ENCODE measurements at places on chromosomes 7 and 10.
A peak's percentile ranks its signal among the peaks of the same experiment; 100 is the strongest.

- no peak for DNase-seq
Observed at GRCh38 chr10:123878666-123879303, 12.8 kb downstream of the CPXM2 start.

GRCh38 chr10:25682203-25682851, 251.7 kb upstream of the MYO3A start:
- no peak for DNase-seq

DNA sequence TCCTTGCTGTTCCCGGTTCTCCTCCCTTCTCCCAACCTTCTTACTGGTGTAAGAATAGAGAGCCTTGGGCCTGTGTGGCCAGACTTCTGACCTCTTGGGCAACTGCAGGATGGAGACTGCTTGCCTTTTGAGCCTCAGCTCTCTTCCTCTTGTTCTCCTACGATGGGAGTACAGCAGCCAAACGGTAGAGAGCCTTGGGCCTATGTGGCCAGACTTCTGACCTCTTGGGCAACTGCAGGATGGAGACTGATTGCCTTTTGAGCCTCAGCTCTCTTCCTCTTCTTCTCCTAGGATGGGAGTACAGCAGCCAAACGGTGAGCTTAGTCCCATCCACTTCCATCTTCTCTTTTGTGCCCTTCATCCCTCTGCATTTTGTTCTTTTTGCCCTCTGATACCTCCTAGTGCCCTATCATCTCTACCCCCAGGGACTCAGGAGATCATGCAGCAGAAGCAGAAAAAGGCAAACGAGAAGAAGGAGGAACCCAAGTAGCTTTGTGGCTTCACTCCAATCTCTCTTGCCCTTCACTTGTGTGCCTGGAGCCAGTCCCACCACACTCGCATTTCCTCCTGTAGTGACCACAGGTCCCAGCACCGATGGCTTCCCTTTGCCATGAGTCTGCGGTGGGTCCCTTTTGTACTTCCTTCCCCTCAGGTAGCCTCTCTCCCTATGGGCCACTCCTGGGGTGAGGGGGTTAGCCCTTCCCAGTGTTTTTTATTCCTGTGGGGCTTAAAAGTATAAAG, 15.3 kb downstream of the SLC25A13 start:
- no peak for DNase-seq

GRCh38 chr7:116674508-116675173, 2.6 kb downstream of the MET start:
- no peak for DNase-seq

DNA sequence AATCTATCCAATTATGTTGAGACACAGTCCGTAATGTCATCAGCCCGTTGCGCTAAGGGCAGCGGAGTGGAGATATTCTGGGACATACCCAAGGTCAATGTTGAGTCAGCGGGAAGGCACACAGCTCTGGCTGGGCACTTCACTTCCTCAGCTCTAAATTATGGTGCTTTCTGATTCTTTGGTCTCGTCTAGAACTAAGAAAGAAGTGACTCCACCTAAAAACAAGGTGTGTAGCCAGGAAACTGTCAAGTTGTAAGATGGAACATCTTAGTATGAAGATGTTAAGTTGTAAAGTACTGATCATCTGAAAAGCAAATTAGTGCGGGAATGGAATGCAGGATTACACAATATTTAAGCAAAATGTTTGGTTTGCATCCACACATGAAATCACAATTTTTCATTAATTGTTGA, 43.1 kb downstream of the BAIAP2L1 start:
- DNase-seq = peak; percentile 10

- no peak for DNase-seq
Observed at GRCh38 chr10:64786989-64787388, 1265.8 kb downstream of the REEP3 start.

- DNase-seq = no peak
Observed at GRCh38 chr7:16815001-16815400, 10.2 kb upstream of the AGR2 start.

DNA sequence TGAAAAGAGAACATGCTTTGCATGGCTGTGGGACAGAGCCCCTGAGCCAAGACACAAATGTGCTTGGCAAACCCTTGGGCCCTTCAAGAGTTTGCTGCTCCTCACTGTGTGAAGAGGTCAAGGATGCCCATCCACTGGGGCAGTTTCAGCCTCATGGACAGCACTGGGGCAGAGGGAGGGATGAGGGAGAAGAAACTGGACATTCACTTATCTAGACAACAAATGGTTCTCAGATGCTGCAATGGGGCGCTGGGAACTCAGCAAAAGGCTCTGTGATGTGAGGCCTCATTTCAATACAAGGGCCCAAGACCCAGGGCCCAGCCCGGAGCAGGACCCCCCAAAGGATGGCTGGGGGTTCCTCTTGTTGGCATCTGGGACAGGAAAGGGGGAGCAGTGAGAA, 49.1 kb downstream of the EBF3 start:
- DNase-seq = no peak

- peak; percentile 13 for DNase-seq
Observed at GRCh38 chr7:50446542-50446960, 3.6 kb downstream of the FIGNL1 start.

- DNase-seq = no peak
Observed at GRCh38 chr7:77702968-77703472, 6.8 kb downstream of the RSBN1L start.

Data from fibroblast of the conjunctiva (primary cell).